ENCODE measurements at places on chromosomes 3 and 15. TPM values are rescaled to one million over a fixed set of nuclear protein-coding genes. Genes with fewer than 3 reads are reported as not detected.

- no peak for DNase-seq
These were observed 25.4 kb upstream of the AVEN start for GRCh38 chr15:34064438-34064837.

DNA sequence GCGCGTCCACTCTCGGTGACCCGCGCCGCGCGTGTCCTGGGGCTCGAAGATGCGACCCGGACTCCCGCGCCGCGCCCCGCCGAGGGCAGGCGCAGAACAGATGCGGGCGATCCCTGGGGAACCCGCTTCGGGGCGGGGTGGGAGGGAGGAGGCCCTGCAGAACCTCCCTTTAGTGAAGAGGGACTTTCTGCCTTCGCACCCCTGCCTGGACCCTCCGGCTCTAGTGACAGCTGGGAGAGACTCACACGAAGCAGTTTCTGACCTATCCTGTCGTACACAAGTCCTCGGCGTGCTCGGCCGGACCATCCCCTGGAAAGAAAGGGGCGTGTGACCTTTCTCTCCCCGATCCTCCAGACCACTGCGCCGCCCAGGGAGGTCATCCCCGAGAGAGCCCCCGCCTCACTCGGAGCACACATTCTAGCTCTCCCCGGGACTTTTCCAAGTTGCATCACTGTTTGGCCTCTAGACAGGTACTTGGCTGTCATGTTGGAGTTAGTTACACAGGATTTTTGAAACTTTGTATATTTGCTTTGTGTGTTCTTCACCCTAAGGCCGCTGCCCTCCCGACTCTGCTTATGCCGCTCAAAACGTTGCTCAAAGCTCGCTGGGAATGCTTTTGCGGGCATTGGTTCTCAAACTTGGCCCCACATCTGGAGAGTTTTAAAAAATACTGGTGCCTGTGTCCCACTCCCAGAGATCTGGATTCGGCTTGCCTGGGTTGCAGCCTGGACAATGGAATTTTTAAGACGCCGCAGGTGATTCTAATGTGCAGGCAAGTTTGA, 582 bp downstream of the CGNL1 start:
- DNase-seq = peak; percentile 64

- no peak for DNase-seq
These were observed 7.6 kb upstream of the CCNL1 start for GRCh38 chr3:157167371-157168042.

DNA sequence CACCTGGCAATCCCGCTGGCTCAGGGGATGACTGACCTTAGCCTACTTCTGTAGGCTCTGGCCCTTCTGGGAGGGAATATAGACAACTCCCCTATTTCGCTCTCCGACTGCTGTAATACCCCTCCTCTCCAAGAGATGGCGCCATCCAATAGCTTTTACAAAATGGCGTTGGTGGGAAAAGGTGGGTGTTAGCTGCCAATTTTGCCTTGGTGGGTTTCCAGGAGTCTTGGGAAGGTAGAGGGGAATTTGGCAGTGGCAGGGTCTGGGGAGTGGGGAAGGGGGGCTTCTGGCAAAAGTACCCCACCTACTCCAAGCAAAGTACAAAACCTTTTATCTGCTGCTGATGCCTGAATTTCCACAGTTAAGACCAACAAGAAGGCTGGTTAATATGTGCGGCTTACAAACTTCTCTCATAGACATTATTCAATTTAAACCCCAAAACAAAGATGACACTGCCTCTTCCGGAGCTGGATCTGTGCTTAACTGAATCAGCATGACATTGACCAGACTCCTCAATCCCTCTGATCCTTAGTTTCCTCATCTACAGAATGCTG, 62.1 kb downstream of the RASGRF1 start:
- peak; percentile 71 for DNase-seq

DNA sequence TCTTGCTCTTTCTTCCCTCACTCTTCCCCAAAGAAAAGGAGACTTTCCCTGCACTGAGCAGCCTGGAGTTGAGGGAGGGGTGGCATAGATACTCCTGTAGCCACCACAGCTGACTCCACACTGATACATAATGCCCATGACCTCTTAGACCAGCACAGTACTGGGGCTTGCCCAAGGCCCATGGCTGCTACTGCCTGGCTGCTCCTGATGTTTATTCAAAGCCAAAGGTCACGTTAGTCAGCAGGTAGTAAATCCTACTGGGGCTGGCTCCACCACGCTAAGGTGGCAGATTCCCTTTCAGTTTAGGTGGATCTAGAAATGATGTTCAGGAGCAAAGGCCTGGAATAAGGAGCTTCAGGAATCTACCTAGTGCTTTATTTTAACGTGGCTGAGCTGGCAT, 212.7 kb downstream of the C3orf38 start:
- no peak for DNase-seq

The DZIP3 gene
- 19.8 TPM for total RNA-seq

The UPK1B gene
- total RNA-seq = 0.98 TPM

All from sciatic nerve (tissue), 2 donors.